ENCODE measurements at places on chromosomes 3 and 15.

GRCh38 chr15:73617913-73618312 is 15.3 kb downstream of the NPTN start:
- DNase-seq = no peak
- no peaks in the 10 kb centered on the region for H3K4me1 ChIP-seq
- no peak overlapping the region for H3K27ac ChIP-seq
- H3K36me3 ChIP-seq = no peaks in the 10 kb centered on the region

DNA sequence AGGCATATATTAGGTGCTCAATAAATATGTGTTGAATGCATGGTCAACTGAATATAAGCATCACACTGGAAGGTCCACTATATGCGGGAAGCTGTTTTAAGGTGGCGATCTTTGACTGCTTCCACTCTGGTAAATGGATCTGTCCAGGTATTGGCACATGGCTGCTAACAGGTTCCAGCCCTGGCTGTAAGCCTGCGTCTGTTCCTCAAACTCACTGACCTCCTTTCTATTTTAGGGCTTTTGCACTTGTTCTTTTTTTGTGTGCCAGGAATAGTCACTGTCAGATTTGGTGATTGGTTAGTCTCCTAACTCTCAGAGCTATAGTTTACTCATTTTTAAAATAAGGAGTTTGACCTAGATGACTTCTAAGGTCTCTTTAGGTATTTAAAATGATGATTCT is 46.2 kb downstream of the ADAMTSL3 start:
- no peaks in the 10 kb centered on the region for H3K27me3 ChIP-seq
- no peak overlapping the region for H3K4me3 ChIP-seq
- no peak for DNase-seq
- no peak overlapping the region for H3K27ac ChIP-seq
- no peaks in the 10 kb centered on the region for H3K4me1 ChIP-seq
- no peaks in the 10 kb centered on the region for H3K36me3 ChIP-seq

DNA sequence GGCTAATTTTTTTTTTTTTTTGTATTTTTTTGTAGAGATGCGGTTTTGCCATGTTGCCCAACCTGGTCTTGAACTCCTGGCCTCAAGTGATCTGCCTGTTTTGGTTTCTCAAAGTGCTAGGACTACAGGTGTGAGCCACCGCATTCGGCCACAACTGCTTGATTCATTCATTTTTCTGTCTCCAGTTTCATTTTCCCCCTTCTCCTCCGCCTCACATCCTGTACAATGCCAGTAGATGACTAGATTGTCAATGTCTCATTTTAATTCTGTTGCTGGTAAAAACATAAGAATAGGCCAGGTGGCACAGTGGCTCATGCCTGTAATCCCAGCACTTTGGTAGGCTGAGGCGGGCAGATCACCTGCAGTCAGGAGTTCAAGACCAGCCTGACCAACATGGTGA is 12.0 kb upstream of the ZNF592 start:
- no peaks in the 10 kb centered on the region for H3K4me1 ChIP-seq
- no peaks in the 10 kb centered on the region for H3K27me3 ChIP-seq
- no peak overlapping the region for H3K4me3 ChIP-seq
- H3K36me3 ChIP-seq = no peaks in the 10 kb centered on the region

- no peak overlapping the region for H3K4me3 ChIP-seq
- peaks cover 27% of the 10 kb centered on the region for H3K36me3 ChIP-seq
- H3K27ac ChIP-seq = peak overlapping the region; percentile 23
- no peak for DNase-seq
These were observed 14.0 kb downstream of the H1-8 start for GRCh38 chr3:129556890-129557547.

DNA sequence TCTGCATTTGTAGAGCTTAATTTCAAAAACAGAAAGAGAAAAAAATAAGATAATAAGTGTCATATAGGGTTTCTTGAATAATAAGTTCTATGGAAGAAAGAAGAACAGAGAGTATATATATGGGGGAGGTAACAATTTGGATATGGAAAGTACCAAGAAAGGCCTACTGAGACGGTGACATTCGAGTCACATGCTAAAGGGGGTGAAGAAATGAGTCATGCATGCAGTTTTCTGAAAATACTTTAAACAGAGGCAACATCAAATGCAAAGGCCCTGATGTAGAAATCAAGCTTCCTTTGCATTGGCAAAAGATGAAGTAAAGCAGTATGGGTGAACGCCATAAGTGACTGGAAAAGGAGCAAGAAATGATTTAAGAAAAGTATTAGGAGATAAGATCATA is 371.6 kb upstream of the ZNF385D start:
- DNase-seq = no peak
- H3K27ac ChIP-seq = no peak overlapping the region
- no peaks in the 10 kb centered on the region for H3K36me3 ChIP-seq
- no peak overlapping the region for H3K4me3 ChIP-seq
- H3K4me1 ChIP-seq = no peaks in the 10 kb centered on the region

- no peak overlapping the region for H3K4me3 ChIP-seq
- no peak overlapping the region for H3K27ac ChIP-seq
- no peaks in the 10 kb centered on the region for H3K4me1 ChIP-seq
- no peaks in the 10 kb centered on the region for H3K36me3 ChIP-seq
These were observed 22.9 kb downstream of the FOXP1 start for GRCh38 chr3:71560665-71561064.

DNA sequence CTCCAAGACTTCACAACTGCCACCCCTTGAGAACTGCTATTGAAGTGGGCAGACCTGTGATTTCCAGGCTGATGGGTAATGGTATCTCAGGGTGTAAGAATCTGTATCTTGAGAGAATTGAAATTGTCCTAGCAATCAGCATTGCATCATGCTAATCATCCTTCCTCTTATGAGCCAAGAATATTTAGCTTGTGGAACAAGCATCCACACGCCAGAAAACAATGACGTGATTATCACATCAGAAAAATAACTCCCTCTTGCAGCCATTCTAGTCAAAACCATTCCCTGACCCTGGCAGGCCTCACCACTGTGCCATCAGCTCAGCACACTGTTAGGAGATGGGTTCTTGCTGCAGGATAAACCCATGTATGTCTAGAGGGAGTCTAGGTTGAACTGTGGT is 6.7 kb downstream of the BCL2L10 start:
- no peaks in the 10 kb centered on the region for H3K27me3 ChIP-seq
- DNase-seq = no peak
- peaks cover 11% of the 10 kb centered on the region for H3K4me1 ChIP-seq
- no peak overlapping the region for H3K4me3 ChIP-seq

GRCh38 chr3:95883801-95884200 is 930.6 kb upstream of the EPHA6 start:
- H3K27me3 ChIP-seq = no peaks in the 10 kb centered on the region
- no peak overlapping the region for H3K27ac ChIP-seq
- no peaks in the 10 kb centered on the region for H3K4me1 ChIP-seq
- DNase-seq = no peak
- H3K4me3 ChIP-seq = no peak overlapping the region
- no peaks in the 10 kb centered on the region for H3K36me3 ChIP-seq

- H3K4me3 ChIP-seq = no peak overlapping the region
- H3K27me3 ChIP-seq = no peaks in the 10 kb centered on the region
- peak overlapping the region; percentile 92 for H3K27ac ChIP-seq
- peaks cover 6% of the 10 kb centered on the region for H3K36me3 ChIP-seq
These were observed 43.1 kb upstream of the SACM1L start for GRCh38 chr3:45646051-45646585.

DNA sequence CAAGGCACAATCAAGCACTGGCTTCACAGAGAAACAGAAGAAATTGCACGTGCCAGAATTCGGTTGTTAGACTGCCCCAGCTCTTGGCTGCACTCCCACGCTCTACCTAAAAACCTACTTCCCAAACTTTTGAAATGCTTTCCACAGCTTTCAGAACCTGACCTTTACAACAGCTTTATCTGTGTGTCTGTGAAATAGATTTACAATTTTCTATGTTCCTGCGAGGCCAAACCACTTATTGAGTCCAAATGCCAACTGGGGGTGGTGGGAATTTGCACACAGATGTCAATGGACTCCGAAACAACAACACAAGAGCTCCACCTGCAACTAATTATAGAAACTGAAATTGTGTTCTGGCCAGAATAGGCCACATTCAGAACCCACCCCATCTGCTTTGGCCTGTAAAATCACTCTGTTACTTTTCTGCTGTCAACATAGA is 44.6 kb downstream of the ERC2 start:
- no peak overlapping the region for H3K4me3 ChIP-seq
- no peak for DNase-seq
- H3K36me3 ChIP-seq = no peaks in the 10 kb centered on the region
- H3K27me3 ChIP-seq = no peaks in the 10 kb centered on the region
- H3K4me1 ChIP-seq = no peaks in the 10 kb centered on the region

DNA sequence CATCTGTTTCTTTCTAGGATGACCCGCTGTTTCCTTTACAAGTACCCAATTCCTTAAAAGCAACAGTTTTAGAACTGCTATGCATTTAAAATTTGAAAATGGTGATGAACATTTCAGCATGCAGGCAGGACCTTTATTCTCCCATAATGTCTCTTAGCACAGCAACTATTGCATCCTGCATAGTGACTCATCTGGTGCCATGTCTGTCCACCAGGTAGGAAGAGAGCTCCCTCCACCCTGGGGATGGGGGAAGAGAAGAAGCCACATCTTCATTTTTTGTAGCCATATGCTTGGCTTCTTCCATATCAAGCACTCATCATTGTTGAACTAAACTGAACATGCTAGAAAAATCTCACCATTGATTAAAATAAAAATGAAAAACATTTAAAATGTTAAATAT is 9.9 kb downstream of the GPR15 start:
- no peak overlapping the region for H3K4me3 ChIP-seq
- no peaks in the 10 kb centered on the region for H3K4me1 ChIP-seq

- peak overlapping the region; percentile 66 for H3K27ac ChIP-seq
- peaks cover 42% of the 10 kb centered on the region for H3K4me1 ChIP-seq
- peak overlapping the region; percentile 77 for H3K4me3 ChIP-seq
- peak; percentile 93 for DNase-seq
- no peaks in the 10 kb centered on the region for H3K27me3 ChIP-seq
- H3K36me3 ChIP-seq = no peaks in the 10 kb centered on the region
These were observed 3.5 kb downstream of the PLXND1 start for GRCh38 chr3:129602730-129603560.

- no peaks in the 10 kb centered on the region for H3K4me1 ChIP-seq
- no peak overlapping the region for H3K27ac ChIP-seq
These were observed 13.3 kb upstream of the DRD3 start for GRCh38 chr3:114192136-114192535.

Measured in fibroblast of lung (primary cell).